ENCODE measurements at places on chromosomes 5 and 9.

- DNase-seq = no peak
Observed at GRCh38 chr9:105223544-105224140, 20.8 kb upstream of the SLC44A1 start.

DNA sequence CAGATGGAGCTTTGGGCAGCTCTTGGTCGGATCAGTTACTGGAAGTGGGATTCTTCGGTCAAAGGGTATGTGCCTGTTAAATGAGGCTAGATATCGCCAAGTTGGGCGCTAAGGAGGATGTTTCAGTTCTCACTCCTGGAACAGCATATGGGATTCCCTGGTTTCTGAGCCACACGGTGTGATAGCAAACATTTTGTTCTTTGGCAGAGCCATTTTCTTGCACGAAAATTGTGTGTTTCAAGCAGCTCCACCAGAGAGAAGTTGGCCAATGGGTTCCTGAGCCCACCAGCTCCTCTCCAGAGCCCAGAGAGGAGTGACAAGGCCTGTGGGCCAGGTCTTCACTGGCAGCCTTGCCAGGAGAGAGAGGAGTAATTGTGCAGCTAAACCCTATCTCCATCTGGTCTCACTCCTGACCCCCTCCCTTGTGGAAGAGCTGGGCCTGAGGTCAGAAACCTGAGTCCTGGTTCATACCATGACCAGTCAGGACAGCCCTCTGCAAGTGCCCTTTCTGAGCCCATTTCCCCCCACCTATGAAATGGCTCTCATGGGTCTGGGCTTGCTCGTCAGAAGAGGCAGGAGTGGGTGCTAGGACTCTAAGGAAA lies 10.7 kb upstream of the SLC6A7 start:
- DNase-seq = no peak

DNA sequence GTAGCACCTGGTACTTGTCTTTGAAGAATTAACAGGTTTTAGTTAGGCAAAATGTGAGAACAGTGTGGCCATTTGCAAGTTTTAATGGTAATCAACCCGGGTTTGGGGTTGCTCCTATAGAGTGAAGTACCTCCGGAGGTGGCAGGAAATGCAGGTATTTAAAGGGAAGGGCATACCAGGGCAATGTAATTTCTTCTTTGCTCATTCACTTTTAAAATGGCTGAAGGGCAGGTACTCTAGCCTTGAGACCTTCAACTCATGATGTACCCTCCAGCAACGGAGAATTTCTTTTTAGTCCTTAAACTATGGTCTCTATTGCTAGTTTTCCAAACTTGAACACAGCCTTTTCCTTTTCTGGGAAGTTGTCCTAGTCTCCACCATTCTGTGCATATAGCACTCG lies 1.3 kb upstream of the HSPA4 start:
- DNase-seq = no peak

GRCh38 chr9:6733831-6734230 lies 23.9 kb upstream of the KDM4C start:
- DNase-seq = no peak

All from HuH-7 (cell line).